ENCODE measurements at places on chromosomes 3 and 15.

- DNase-seq, result no peak
Measured at GRCh38 chr15:32698773-32699390, 18.9 kb upstream of the GREM1 start.

DNA sequence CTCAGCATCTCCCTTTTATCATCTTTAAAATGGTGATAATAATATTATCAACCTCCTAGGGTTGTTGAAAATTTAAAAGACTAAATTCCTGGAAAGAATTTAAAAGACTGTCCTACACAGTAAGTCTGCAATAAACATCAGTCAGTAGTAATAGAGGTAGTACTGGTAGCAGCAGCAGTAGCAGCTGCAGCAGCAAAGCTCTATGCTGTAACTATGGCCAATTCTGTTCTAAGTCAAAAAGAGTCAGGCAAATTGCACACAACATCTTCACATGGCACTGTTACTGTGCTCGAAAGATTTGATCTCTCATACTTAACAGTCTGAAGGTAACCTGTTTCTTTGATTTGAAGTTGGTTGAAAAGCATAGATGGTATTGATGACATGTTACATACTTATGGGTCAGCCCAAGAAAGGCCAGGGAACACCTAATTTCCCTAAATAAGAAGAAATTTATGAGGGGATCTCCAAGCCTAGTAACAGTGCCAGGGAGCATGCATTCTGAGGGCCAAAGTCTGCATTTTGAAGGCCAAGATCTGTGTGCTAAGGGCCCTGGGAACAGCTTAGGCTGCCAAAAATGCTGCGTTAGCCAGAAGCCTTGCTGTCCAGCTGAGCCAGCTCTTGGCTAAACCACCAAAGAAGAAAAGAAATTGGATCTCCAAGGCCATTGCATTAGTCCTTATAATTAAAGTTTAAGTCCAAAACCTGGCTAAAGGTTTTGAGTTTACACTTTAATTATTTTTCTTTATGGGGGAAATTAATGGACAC, 68.2 kb downstream of the SIDT1 start:
- DNase-seq, result peak; percentile 45

- no peak for DNase-seq
Measured at GRCh38 chr3:171548917-171549316, 88.7 kb upstream of the TNIK start.

GRCh38 chr3:111924283-111924682, 54.5 kb upstream of the ABHD10 start:
- DNase-seq, result no peak

GRCh38 chr3:99866261-99866761, 48.6 kb downstream of the CMSS1 start:
- DNase-seq, result no peak

DNA sequence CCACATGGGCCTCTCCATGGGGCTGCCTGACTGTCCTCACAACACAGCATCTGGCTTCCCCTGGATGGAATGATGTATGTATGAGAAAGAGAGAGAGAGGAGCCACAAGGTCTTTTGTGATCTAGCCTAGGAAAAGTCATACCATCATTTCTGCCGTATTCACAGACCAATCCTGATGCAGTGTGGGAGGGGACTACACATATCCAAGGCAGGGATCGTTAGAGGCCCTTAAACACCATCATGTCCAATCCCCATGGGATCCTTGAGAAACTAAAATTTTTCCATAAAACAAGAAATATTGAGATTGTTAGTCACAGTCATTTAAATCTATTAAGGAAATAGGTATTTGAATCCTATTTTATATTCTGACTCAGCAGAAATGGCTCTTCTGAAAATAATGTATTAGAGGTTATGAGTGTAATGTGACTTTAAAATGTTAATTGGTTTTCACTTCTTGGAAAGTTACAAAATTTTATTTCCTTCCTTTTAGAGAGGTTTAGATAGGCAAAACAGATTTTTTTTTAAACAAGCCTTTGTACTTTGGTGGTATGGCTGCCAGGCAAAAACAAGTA, 65.1 kb upstream of the TSC22D2 start:
- DNase-seq, result no peak

DNA sequence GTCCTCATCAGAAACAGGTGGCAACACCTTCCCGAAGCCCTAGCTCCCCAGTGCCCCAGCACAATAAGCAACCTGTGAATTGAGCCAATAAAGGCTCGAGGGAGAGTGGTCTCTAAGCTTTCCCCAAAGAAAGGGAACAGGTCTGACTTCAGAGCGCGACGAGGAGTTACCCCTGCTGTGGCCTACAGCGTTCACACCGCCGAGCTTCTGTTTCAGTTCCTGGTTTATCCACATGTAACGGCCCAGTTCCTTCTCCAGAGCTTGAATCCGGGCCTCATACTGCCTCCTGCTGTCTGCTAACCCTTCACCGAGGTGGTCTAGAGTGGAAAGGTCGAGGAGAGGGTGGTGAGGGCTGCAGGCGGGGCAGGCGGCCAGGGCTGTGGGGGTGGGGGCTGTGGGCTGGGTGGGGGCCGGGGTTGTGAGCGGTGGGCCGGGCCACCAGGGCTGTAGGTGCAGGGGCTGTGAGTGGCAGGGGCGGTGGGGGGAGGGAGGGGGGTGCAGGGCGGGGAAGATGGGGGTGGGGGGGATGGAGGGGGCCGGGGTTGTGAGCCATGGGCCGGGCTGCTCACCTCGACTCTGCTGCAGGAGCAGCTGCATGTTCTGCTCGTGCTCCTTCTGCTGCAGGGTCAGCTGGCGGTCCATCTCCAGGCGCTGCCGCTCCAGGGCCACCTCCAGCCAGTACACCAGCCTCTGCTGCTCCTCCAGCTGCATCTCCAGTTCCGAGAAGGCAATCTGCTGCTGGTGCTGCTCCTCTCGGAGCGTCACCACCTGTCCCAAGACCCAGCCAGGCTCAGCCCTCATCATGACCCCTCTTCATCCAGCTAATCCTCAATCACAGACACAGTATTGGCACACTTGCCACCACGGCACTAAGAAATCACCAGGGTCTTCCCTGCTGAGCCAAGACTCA, 26.2 kb downstream of the KIF7 start:
- no peak for DNase-seq

DNA sequence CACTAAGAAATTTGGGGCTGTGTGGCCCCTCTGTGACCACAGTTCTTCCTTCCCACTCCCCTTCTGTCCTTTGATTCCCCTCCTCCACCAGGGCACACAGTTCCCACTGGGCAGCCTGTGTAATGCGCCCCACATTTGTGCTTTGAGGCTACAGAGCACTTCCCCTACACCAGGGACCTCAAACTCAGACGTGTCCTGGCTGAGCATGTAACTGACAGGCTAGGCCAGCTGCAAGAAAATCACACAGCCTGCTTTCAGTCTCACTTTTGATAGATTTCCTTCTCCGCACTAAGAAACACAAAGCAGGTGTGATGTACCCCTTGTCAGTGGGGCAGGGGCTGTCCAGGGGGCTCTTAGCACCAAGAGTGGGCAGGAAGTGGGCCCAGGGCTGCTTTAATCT, 29.6 kb downstream of the PRKCD start:
- no peak for DNase-seq

GRCh38 chr3:123799544-123800361, 84.4 kb downstream of the MYLK start:
- peak; percentile 8 for DNase-seq

- DNase-seq, result no peak
Measured at GRCh38 chr15:94182883-94183282, 48.5 kb upstream of the MCTP2 start.

GRCh38 chr3:43477600-43477999, 144.2 kb downstream of the ANO10 start:
- DNase-seq, result no peak

- no peak for DNase-seq
Measured at GRCh38 chr15:60458721-60459120, 20.2 kb downstream of the ICE2 start.

DNA sequence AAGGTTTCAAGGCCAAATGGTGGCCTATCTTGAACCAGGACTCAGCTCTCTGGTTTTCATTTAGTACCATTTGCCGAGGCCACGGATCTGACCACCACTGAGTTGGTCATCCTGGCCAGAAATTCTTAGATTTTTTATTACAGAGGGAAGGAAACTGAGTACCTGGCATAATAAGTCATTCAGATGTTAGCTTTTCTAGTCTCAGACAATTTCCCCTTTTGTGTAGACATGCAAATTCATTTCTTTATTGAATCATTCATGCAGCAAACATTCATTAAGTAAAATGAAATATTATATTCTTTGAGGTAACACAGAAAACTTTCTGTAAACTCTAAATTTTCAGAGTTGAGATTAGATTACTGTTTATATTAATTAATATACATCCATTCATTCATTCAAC, 223.7 kb downstream of the PDCD6IP start:
- DNase-seq, result no peak

- DNase-seq, result no peak
Measured at GRCh38 chr15:78194568-78194925, 39.8 kb downstream of the ACSBG1 start.

DNA sequence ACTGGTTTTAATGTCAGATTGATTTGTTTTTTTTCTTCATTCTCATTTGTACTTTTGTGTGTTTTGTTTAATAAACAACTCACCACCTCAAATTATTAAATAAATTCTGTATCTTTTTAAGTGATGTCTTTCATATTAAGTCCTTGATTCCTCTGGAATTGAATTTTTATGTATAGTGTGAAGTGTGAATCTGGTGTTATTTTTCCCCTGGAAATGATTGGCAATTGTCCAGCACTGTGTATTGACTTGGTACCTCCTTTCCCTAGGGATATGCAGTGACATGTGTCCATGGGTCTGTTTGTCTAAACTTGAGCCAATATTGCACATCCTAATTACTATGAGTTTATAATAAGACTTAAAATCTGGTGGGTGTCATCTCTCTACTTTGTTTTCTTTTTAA, 2.1 kb downstream of the RNU5B-1 start:
- no peak for DNase-seq

DNA sequence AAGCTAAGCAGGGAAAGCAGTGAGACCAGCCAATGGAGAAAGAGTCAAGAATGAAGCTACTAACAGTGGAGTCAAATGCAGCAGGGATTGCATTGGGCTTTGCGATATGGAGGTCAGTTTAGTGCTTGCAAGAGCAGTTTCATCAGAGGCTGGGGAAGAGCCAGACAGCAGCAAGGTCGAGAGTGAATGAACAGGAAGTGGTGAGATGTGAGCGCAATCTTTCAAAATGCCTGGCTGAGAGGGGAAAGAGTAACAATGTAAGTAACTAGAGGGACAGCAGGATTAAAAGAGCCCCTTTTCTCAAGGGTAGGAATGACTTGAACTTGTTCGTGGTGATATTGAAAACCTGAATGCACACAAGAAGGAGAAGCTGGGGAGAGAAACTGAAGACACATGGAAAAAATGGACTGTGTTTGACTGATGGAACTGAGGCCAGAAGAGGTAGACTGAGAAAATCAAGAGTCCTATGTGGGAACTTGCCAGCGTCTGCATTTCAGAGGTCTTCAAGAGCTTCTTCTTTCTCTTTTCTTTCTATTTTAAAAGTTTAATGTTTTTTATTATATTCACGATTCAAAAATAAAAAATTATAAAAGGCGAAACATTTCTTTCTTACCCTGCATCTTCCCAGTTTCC, 30.6 kb upstream of the GPR160 start:
- no peak for DNase-seq

DNA sequence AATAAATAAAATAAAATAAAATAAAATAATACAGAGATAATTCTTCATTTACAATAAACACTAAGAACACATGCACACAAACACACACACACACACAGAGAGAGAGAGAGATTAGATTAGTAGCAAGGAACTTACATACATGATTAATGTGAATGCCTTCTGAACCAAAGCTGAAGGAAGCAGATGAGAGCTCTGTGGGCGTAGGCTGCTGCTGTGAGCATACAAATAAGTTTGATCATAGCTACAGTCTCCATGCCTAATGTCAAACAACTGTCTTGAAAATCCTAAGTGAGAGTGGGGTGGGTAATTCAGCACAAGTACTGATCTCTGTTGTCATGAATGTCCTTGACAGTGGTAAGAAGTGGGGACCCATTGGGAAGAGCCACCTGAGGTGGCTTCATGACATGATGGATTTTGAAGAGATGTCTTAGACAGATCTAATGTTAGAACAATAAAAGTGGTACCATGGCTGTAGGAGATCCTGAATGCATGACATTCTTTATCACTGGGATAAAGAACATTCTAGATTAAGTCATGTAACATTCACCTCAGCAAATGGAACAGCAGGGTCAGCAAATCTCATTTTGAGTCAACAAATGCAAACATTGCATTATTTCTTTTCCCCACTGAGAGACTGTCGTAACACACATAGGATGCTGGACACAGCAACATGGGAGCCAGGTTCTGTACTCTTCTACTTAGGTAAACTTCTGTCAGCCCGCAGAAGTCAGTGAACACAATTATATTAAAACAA, 46.2 kb downstream of the CHL1 start:
- DNase-seq, result no peak

DNA sequence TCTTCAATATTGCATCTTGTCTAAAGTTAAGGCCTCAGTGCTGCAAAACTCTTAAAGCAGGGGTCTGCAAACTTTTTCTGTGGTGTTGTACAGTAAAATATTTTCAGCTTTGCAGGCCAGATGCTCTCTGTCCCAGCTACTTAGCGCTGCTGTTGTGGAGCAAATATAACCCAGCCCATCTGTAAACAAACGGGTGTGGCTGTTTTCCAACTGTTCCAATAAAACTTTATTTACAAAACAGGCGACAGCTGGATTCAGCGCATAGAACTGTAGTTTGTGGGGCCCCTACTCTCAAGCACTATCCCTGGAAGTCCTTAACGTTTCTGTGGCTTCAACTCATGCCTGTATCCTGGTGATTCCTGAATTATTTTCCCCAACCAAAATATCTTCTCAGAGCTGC, 365.0 kb downstream of the FOXP1 start:
- no peak for DNase-seq

GRCh38 chr3:62876064-62876463, 848 bp upstream of the CADPS start:
- DNase-seq, result no peak

- no peak for DNase-seq
Measured at GRCh38 chr15:39869254-39869653, 50.8 kb downstream of the GPR176 start.

DNA sequence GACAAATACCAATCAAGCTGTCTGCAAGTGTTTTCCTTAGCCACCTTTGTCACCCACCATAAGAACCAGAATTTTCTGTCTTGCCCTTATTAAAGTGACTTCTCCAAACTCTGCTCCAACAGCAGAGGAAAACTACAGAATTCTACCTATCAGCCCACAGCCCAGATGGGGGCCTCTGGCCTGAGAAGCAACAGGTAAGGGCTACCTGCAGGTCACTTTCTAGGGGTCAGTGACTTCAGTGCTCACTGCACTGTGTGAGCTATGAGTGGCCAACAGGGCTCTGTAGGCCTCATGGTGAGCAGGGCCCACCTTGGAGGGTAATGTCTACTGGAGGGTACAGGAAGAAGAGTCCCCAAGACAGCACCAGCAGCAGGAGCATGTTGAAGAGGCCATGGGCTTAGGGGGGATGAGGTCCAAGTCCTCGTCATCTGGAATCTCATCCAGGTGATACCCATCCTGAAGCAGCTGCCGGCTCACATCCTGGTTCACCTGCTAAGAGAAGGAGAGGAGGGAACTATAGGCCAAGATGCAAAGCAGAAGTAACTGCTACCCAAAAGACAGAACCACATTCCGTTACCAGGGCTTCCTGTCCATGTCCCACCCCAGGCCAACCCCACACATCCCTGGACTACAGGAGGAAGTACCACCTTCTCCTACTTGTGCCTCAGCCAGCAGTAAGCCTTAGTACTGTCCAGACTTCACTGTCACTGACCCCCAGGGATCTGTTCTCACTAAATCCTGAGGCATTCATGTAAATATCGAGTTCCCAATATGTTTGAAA, 4.2 kb downstream of the FAM219B start:
- DNase-seq, result no peak

Measured in midbrain (tissue), 1 donor.